ENCODE measurements at places on chromosomes 11 and 22.

DNA sequence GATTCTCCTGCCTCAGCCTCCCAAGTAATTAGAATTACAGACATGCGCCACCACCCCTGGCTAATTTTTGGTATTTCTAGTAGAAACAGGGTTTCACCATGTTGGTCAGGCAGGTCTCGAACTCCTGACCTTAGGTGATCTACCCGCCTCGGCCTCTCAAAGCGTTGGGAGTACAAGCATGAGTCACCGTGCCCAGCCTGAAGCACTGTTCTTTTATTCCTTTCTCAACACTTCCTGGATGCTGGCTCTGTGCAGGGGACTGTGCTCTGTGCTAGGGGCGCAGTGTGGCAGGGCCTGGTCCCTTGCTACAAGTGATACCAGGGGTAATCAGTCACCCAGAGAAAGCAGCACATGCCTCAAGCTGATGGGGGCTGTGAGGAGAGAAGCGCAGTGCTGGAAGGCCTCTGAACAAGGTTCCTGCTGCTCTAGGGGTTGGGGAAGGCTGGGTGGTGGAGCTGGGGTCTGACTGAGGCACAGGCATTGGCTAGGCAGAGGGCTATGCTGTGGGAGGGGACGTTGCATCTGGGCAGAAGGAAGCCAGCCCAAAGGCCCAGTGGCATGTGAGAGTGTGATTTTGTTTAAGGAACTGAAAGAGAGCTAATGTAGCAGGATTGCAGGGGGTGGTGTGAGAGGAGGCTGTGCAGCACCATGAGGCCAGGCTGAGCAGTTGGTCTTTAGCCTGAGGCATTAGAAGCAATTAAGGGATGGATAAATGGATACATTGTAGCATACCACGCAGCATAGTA is 42.5 kb downstream of the CABIN1 start:
- peak; percentile 62 for DNase-seq

GRCh38 chr11:24375931-24376330 is 120.9 kb upstream of the LUZP2 start:
- DNase-seq = no peak

DNA sequence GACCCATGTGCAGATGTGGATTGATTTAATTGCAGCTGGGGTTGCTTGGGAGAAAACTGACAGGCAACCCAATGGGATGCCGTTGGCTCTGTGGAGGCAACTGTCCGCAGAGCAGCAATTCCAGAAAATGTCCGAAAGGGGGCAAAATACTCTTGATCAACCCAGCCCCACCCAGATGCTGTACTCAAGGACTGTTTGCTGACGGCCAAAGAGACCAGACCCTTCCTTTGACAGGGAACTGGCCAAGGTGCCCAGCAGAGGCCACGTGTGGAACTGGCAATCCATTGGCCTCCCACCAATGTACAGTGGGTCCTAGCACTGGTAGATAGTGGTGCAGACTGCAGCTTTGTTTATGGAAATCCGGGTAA is 29.7 kb upstream of the KCNA4 start:
- no peak for DNase-seq

DNA sequence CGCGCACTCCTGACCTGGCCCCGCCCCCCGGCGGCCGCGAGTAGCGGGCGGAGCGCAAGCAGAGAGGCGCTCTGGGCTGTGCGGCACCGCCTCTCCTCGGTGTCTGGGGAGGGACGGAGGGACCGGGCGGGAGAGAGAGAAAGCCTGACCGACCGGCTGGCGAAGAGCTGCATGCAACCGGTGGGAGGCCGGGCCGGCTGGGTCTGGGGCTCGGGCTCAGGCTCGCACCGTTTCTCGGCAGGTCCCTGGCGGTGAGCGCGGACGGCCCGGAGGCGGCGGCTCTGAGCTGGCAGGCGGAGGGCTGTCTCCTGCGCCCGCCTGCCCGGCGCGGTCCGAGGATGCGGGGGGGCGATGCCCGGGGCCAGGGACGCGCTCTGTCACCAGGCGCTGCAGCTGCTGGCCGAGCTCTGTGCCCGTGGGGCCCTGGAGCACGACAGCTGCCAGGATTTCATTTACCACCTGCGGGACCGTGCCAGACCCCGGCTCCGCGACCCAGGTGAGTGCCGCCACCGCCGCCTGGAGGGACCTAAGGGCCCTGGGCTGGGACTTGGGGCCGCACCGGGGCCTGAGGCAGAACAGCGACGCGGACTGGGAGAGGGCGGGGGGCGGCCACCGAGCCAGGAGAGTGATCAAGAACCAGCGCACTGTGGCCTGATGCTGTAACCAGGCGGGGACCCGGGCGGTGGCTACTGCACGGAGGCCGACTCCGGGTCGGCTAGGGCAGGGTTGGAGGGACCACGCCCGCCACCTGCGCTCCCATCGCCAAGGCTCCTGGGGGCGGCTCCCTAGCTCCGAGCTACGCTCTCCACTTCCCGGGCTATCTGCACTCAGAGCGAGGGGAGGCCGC is at the start of gene SYT9:
TSS of gene SYT9 (plus strand) at position 69 of the 847 bp plus-strand sequence. CDS start at position 352, 283 bp downstream.
- DNase-seq = peak; percentile 68

DNA sequence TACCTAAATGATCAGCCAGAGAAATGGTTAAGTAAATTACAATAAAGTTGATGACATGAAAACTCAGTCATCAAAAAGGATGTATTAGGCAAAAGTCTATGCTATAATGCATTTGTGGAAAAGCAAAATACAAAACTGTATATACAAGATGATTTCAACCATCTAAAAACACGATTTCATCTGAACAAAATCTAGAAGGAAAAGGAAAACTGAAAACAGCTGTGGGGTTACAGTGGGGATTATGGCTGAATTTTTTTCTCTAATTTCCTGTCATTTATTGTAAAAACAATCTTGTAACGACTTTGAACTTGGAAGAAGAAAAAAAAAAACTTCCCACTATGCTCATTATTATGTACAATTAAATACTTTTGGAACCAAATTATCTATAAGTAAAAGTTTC is 30.3 kb downstream of the CHEK2 start:
- no peak for DNase-seq

DNA sequence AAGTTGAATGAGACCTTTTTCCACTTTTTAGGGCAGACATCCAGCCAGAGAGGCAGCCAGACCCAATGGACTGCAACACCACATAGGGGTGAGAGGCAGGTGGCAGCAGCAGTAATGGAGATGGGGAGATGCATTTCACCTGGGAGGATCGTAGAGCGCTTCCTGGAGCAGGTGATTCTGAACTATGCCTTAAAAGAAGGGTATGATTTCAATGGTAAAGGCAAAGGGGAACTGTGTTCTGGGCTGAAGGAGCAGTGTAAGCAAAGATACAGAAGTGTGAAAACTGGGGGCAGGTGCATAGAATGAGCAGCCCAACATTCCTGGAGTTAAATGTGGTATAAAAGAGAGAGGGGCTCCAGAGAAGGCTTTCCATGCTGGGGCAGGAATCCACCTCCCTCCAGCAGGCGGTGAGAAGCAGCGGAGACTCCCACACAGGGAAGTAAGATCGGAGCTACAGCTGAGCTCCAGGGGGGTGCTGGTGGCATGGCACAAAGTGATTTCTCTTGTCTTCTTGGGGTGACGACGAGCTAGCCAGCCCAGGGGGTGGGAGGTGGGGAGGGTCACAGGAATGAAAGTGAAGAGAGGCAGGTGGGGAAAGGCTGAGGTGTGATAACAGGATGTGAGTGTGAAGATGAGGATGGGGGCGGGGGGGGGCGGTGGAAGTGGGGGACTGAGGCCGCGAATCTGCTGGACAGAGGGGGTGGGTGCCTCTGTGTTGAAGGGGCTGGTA is 4.3 kb upstream of the SERHL2 start:
- DNase-seq = no peak

DNA sequence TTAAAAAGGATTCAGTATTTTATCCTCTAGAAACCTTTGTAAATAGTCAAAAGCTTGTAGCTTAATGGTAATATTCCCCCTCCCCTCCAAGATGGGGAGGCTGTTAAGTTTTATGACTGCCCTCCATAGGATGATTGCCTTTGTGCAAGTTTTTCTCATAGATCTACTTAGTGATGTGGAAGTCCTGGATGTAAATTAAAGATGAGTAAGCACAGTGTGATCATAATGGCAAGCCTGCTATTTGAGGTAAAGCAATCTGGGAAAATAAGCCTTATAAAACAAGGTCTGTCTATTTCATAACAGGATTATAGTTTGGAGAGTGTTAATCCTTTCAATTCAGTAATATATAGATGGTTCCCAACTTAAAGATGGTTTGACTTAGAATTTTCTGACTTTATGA is 216.3 kb downstream of the DDX10 start:
- DNase-seq = no peak

GRCh38 chr11:73157101-73158010 is 15.2 kb upstream of the FCHSD2 start:
- DNase-seq = peak; percentile 63

DNA sequence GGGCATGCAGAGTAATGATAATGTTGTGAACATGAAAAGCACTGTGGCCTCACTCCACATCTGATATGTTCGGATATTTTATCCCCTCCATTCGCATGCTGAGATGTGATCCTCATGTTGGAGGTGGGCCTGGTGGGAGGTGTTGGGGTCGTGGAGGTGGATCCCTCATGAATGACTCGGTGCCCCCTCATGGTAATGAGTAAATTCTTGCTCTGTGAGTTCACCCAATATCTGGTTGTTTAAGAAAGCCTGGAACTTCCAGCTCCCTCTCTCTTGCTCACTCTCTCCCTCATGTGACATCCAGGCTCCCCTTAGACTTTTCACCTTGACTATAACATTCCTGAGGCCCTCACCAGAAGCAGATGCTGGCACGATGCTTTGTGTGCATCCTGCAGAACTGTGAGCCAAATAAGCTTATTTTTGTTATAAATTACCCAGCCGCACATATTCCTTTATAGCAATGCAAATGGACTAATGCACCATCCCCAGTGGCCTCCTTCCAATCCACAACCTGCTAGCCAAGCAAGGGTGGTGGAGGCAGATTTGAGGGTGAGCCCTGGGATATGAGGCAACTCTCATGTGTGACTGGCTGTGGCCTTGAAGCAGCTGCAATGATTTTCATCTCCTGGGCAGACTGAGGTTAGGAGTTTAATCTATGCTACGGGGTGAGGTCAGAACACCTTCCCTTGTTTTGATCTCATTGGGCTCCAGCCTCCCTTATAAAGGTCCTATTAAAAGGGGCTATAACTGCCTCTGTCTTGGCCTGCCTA is 276.5 kb downstream of the ETS1 start:
- DNase-seq = no peak

DNA sequence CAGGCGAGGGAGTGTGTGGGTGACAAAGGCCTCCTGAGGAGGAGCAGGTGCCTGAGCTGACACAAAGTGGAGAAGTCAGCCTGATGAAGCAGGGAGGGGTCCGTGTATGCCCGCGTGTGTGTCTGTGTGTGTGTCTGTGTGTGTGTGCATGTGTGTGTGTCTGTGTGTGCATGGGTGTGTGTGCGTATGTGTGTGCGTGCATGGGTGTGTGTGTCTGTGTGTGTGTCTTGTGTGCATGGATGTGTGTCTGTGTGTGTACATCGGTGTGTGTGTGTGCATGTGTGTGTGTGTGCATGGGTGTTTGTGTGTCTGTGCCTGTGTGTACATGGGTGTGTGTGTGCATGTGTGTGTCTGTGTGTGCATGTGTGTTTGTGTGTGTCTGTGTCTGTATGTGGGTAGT is 65.6 kb upstream of the EIF3D start:
- DNase-seq = no peak

DNA sequence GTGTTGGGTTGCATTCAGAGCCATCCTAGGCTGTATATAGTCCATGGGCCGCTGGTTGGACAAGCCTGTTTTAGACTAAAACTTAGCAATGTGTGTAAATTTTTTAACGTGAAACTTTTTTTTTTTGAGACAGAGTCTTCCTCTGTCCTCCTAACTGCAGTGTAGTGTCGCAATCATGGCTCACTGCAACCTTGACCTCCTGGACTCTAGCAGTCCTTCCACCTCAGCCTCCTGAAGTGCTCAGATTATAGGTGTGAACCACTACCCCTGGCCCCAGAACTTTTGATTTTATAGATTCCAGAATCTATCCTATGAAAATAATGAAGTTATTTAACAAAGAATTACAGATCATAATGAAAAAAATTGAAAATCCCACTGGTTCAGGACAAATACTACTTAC is 29.9 kb upstream of the PANX2 start:
- no peak for DNase-seq

- no peak for DNase-seq
Observed at GRCh38 chr11:35021589-35021988, 105.2 kb downstream of the PDHX start.

GRCh38 chr11:35794850-35795249 is 132.3 kb downstream of the TRIM44 start:
- DNase-seq = no peak
